ENCODE measurements at places on chromosomes 11 and 22.

DNA sequence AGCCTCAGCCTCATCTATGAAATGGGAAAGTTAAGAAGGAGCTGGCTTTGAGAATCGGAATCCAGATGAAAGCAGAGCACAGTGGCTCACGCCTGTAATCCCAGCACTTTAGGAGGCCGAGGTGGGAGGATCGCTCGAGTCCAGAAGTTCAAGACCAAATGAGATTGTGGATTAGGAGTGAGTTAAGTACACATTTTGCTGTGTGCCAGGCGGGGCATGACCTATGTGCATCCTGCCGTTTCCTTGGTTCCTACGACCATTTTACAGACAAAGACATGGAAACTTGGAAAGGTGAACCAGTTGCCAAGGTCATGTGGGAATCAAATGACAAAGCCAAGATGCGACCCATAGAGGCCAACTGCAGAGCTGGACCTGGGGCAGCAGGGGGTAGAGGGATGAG, 4.2 kb downstream of the PLA2G3 start:
- DNase-seq, result no peak

- DNase-seq, result no peak
These were observed 25.1 kb downstream of the TSG101 start for GRCh38 chr11:18501629-18502028.

- no peak for DNase-seq
These were observed 1365.4 kb upstream of the RAG2 start for GRCh38 chr11:37963440-37963839.

DNA sequence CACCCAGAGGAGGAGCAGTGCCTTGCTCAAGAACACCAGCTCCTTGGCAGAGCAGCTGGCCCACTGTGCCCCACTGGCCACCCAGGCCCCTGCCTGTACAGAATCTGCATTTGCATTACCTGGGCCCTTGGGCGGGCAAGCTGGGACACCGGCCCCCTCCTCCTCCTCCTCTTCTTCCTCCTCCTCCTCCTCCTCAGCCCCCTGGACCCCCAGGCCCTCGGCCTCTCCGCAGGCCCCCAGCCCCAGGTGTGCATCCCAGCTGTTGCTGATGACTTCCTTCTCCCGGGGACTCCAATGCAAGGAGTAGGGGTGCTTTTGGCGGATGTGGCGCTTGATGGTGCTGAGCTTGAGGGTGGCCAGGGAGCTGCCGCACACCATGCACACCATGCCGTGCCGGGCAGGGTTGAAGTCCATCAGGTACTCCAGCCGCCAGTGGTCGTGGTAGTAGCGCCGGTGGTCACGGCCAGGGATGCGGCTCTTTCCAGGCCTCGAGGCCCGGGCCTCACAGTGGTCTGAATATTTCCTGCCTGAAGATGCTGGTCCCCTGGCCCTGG, 2.8 kb downstream of the ZFTA start:
- DNase-seq, result no peak

- no peak for DNase-seq
These were observed 50.6 kb upstream of the ARFGAP3 start for GRCh38 chr22:42907404-42908373.

DNA sequence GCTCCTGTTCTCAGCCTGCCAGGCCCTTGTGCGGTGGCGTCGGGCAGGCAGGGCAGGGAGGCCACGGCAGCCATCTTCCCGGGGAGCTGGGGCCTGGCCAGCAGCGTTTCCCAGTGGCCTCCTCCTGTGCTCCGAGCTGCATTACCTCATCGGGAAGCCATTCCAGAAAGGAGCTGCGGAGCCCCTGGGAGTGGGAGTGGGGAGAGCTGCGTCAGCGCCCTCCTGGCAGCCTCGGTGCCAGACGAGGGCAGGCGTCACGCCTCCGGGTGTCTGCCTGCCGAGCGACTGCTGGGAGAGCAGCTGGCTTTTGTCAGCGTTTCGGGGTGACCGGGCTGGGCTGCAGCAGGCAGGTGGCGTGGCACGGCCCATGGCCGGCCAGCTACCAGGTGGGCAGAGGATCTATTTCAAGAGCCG, 30.9 kb upstream of the WNT7B start:
- no peak for DNase-seq

DNA sequence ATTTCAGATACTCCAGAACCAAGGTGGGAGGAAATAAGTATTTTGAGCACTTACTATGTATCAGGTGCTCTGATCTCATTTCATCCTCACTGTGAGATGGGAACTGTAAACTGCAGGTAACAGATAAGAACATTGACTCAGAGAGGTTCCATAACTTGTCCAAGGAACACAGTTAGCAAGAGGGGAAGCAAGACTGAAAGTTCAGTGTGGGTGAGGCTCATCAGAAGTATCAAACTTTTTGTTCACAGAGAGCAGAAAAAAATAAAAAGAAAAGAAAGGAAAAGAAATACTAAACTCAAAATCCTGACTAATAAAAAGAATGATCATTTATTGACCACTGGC, 37.1 kb downstream of the RAB30 start:
- DNase-seq, result no peak

DNA sequence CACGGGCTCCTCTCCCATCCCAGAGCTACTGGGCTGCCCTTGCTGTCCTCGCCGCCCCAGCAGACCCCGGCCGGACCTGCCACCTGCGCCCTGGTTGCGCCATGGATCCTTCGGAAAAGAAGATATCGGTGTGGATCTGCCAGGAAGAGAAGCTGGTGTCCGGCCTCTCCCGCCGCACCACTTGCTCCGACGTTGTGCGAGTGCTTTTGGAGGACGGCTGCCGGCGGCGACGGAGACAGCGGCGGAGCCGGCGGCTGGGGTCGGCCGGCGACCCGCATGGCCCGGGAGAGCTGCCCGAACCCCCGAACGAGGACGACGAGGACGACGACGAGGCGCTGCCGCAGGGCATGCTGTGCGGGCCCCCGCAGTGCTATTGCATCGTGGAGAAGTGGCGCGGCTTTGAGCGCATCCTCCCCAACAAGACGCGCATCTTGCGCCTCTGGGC, 382 bp downstream of the RASSF10 start:
- DNase-seq, result no peak

- DNase-seq, result peak; percentile 30
These were observed 2.9 kb upstream of the APOA1 start for GRCh38 chr11:116840224-116840745.

DNA sequence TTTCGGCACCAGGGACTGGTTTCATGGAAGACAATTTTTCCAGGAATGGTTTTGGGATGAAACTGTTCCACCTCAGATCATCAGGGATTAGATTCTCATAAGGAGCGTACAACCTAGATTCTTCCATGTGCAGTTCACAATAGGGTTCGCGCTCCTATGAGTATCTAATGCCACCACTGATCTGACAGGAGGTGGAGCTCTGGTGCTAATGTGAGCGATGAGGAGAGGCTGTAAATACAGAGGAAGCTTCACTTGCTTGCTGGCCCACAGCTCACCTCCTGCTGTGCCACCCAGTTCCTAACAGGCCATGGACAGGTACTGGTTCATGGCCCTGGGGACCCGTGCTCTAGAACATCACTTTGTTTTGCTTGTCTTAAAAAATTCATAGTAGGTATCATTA, 41.8 kb upstream of the AMPD3 start:
- peak; percentile 66 for DNase-seq

GRCh38 chr11:61800331-61801281, 7.9 kb downstream of the FEN1 start:
- no peak for DNase-seq

DNA sequence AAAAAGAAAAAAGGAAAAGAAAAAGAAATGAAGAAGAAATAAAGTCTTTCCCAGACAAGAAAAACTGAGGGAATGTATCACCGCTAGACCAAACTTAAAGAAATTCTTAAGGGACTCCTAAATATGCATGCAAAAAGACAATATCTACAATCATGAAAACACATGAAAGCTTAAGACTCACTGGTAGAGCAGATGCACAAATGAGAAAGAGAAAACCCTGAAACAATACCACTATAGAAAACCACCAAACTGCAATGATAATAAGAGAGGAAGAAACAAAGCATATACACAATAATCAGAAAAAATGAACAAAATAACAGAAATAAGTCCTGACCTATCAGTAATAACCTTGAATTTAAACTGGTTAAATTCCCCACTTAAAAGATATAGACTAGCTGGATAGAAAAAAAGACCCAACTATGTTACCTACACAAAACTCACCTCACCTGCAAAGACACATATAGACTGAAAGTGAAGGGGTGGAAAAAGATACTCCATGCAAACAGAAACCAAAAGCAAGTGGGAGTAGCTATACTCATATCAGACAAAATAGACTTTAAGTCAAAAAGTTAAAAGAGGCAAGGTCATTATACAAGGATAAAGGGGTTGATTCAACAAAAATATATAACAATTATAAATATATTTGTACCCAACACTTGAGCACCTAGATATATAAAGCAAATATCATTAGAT, 61.3 kb upstream of the NARS2 start:
- no peak for DNase-seq

- no peak for DNase-seq
These were observed 38.6 kb upstream of the TP53AIP1 start for GRCh38 chr11:128981254-128981653.

DNA sequence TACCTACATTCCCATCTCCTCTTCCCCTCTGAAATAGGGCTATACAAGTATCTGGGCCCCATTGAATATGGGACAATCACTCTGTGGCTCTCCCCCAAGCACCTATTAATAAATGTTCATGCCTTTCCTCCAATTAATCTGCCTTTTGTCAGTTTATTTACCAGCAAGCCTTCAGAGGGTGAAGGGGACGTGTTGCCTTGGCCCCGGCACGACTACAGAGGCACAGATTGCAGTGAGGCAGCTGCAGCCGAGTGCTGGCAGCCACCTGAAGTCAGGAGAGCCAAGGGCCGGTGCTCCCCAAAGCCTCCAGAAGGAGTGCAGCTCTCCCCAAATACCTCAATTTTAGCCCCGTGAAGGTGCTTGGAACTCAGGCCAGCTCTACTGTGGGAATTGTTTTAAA, 580.9 kb upstream of the B3GAT1 start:
- no peak for DNase-seq

GRCh38 chr11:3021125-3021524, 29.0 kb upstream of the NAP1L4 start:
- peak; percentile 47 for DNase-seq
